ENCODE measurements at places on chromosomes 11 and 22. TPM values are rescaled to one million over a fixed set of nuclear protein-coding genes. Genes with fewer than 3 reads are reported as not detected.

The IGSF9B gene
- total RNA-seq = 0.04 TPM

The MMP13 gene
- not detected for total RNA-seq

The SORL1 gene
- 0.60 TPM for total RNA-seq

The PARVG gene
- total RNA-seq = 0.20 TPM

The KIAA1671 gene
- total RNA-seq = 0.11 TPM

The FGF19 gene
- total RNA-seq = 0.11 TPM

The VPS51 gene
- 103 TPM for total RNA-seq
